ENCODE measurements at places on chromosomes 16 and 17.

DNA sequence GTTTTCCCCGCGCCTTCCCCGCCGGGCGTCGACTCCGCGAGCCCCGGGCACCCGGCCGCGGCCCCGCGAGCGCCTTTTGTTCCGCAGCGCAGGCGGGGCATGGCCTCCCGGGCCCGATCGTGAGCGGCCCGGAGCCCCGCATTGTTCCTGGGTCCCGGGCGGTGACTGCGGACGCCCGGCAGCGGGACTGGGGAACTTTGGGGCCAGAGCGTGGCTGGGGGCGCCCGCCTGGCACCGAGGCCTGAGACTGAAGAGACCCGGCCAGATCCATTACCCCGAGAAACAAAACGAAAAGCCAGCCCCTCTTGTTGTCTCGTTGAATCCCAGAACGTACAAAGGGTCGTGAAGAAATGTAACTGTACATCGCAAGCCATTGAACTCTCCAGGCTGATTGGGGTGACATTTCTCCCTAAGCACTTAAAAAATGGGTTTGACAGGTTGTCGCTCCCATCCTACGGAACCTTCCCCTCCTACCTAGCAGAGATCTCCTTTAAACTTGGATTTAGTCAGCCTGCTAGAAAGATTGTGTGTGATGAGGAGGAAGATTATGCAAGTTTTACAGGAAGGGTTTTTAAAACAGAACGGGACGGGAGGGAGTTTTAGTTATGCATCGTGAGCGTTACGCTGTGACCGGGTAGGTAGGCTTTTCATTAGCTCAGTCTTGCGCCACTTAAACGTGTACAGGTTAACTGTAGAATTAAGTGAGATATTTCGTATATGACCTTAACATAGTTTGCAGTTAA is 825 bp downstream of the METTL9 start:
- DNase-seq, result no peak

DNA sequence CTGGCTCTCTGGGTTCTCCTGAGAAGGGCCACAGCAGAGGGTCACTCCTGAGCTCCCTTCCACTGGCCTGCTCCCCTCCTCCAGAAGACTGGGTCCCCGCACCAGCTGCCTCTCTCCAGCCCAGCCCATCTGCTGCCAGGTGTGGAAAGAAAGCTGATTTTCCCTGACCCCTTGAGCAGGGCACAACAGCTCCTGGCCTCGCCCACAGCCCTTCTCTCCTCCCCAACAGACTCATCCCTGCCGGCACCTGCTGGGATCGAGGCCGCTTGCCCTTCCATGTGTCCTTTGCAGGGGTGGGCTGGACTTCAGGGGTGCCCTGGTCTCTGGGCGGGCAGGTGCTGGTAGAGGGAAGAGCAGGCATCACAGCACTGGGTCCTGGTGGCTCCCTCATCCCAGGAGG is 4.8 kb upstream of the SMIM5 start:
- no peak for DNase-seq

GRCh38 chr17:17422217-17422610 is 54.6 kb upstream of the MED9 start:
- DNase-seq, result no peak

DNA sequence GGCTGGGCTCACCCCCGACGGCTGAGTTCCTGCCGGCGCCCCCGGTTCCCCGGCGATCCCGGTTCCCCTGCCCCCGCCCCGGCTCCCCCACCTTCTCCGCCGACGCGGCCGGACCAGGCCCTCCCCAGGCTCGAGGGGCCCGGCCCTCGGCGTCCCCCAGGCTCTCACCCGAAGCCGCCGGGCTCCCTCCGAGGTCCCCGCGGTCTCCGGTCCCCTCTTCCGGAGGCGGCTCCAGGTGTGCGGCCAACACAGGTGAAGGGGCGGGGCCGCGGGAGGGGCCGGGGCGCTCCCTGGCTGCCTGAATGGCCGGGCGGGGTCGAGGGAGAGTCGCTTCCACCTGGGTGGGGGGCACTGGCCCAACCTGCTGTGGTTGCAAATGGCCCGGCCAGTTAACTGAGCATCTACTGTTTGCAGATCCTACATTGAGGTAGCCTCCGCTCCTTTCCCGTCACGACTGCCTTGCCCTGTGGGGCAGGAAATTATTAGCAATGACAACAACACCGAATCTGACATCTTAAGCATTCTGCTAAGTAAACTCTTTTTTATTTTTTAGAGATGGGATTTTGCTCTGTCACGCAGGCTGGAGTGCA is at the start of gene BICDL2:
Gene BICDL2 (minus strand): TSS at position 219 of the 590 bp plus-strand sequence. CDS start 1,448 bp downstream, outside the sequence.
- no peak for DNase-seq

GRCh38 chr16:59356709-59357108 is 622.6 kb upstream of the GOT2 start:
- no peak for DNase-seq

DNA sequence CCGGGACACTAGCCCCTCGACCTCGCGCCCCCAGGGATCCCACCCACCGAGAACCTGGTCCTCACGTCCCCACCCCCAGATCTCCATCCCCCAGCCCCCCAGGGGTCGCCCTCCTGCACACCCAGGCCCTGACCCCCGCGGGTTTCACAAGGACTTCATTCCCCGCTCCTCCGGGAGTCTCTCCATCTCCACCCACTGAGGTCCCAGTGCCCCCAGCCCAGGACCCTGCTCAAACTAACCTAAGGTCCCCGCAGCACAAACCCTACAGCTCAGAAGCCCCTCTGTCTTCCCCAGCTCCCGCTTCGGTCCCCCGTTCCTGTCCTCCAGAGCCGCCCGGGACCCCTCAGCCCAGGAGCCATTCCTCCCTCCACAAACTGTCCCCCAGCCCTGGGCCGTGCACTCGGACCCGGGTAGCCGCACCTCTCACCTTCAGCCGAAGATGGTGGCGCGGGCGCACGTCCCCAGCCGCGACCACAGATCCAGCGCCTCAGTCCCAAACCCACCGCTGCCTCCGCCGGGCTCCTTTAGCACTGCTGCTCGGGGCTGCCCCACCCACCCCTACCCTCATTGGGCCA is at the start of gene MYH10:
Gene MYH10 (minus strand): TSS at position 499 of the 575 bp plus-strand sequence. CDS start 7,479 bp downstream, outside the sequence.
- no peak for DNase-seq

GRCh38 chr17:66783656-66784381 is 51.1 kb upstream of the CACNG5 start:
- no peak for DNase-seq

DNA sequence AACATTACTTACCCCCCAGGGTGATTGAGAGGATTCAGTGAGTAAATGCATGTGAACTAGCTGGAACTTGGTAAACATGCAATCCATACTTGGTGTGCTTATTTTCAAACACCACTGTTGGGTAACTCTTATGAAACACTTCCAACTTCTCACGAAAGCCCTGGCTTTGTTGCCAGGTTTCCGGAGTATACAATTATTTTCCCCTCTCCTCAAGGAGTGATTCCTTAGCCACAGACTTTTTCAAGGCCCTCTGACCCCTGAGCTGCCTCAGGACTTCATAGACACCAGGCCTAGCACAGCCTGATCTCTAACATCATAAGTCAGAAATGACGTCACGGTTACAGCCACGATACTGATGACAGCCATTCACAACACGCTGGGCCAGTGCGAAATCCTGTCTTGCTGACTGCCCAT is 27.6 kb downstream of the HSD17B2 start:
- DNase-seq, result no peak

DNA sequence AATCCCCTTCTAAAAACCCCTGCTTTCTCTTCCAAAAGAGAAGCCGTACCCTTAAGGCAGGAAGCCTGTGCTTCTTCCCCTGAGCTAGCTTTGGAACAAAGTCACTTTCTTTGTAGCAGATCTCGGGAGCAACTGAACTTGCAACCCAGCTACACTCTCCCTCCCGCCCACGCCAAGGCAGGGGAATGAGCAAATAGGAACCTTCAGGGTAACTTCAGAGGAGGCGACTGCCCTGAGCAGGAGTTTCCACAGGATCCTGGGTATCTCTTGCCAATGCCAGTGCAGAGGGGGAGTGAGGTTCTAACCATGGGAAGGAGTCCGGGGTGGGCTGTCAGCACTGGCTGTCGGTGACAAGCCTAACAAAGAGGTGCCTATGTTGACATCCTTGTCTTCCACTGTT is 5.9 kb upstream of the PIRT start:
- DNase-seq, result no peak

- DNase-seq, result no peak
Observed at GRCh38 chr16:58399718-58400633, 7.7 kb downstream of the GINS3 start.

DNA sequence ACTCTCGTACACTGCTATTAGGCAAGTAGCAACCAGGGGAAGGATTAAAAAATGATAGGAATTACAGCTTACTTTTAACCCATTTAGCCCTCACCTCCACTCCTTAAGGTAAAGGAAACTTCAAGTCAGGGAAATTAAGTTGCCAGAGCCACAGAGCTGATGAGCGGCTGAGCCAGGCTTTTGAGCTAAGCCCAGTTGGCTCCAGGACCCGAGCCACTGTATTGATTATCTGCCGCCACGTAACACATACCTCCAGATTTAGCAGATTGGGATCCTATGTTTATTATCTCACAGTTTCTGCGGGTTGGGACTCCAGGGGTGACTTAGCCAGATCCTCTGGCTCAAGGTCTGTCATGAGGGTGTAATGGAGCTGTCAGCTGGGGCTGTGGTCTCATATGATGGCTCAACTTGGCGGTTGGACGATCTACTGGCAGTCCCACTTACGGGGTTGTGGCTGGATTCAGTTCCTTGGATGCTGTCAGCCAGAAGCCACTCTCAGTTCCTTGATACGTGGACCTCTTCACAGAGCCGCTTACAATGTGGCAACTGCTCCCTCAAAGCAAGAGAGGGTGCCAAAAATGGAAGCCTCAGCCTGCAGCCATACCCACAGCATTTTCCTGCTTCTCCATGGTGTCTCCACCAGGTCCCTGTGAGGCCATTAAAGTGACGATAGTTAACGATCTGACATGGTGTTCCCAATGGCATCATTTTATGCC is 57.3 kb downstream of the TMEM186 start:
- no peak for DNase-seq

DNA sequence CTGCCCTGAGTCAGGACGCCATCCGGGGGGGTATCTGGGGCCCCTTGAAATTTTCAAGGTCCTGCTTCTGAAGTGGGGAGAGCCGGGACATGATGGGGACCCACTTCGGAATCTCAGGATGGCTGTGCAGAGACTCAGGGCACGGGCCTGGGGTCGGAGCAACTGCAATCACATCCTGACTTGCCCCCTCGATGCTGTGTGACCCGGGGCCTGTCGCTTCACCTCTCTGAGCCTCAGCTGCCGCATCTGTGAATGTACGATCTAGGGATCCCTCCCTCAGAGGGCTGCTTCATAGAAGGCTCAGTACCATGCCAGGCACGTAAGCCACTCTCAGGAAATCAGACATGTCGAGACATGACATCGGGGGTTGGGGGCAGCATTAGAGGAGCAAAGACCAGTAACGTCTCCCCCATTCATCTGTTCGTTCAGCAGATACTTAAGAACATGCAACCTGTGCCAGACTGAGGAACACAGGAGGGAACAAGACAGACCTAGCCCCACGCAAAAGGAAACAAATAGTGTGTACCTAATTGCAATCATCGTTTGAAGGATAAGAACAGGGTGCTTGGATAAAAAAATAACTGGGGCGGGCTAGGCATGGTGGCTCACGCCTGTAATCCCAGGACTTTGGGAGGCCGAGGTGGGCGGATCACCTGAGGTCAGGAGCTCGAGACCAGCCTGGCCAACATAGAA is 229.6 kb downstream of the PARN start:
- no peak for DNase-seq

GRCh38 chr17:6648181-6648580 is 3.2 kb downstream of the MED31 start:
- DNase-seq, result no peak

DNA sequence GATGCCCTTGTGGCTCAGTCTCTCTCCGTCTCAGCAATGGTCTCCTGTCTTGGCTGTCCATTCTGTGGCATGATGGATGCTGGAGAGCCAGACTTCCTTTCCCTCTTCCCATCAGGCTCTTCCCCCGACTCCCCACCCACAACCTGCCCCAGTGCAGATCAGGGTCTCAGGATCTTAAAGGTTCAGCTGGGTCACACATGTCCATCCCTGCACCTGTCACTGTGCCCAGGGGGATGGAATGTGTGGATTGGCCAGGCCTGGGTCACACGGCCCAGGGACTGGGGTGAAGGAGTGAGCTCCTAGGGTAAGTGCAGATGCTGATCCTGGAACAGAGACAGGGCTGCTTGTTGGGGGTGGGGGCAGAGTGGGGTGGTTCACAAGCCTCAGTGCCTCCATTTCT is 23.0 kb downstream of the ADGRG5 start:
- DNase-seq, result no peak

DNA sequence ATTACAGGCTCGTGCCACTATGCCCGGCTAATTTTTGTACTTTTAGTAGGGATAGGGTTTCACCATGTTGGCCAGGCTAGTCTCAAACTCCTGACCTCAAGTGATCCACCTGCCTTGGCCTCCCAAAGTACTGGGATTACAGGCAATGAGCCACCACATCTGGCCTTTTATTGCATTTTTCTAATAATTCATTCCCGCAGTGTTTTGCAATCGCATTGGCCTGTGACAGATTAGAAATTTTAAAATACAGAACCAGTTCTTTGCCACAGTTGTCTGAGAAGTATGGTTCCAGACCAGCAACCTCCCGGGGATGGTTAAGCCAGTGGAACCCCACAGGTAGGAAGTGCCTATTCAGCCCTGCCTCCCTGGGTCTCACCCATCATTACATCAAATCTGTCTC is 3.2 kb upstream of the CRHR1 start:
- DNase-seq, result no peak

DNA sequence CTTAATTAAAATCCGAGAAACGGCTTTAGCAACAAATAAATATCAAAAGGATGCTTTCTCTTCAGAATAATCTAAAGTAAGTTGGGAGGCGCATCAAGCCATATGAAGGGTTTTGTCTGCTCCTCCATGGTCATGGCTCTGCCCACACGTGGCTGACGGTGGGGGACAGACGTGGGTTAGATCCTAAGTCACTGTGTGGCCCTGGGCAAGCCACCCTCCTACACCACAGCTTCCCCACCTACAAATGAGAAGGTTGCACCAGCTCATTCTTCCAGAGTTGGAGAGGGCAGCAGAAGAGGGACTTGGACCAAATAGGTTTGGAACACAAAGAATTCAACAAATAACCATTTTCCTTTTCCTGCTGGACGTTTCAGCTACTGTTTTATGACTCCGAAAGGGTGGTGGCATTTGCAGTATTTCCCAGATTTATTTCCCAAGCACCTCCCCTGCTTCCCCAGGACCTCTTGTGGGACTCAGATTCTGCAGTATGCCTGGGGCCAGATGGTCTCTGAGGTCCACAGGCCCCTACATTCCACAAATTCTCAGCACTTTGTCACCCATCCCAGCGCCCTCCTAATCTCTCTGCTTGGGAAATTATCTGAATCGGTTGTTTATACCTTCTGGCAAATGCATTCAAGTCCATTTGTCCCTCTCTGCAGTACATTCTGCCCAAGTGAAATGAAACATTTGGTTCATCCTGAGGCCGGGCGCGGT is 17.8 kb downstream of the LRRC75A start:
- DNase-seq, result no peak
